ENCODE measurements at places on chromosomes 13 and 19.

GRCh38 chr19:50187937-50188336, 15.5 kb upstream of the MYH14 start:
- no peak for DNase-seq

DNA sequence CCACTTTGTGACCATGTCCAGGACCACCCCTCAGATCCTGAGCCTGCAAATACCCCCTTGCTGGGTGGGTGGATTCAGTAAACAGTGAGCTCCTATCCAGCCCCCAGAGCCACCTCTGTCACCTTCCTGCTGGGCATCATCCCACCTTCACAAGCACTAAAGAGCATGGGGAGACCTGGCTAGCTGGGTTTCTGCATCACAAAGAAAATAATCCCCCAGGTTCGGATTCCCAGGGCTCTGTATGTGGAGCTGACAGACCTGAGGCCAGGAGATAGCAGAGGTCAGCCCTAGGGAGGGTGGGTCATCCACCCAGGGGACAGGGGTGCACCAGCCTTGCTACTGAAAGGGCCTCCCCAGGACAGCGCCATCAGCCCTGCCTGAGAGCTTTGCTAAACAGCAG, 7.7 kb upstream of the CEACAM7 start:
- peak; percentile 64 for DNase-seq

DNA sequence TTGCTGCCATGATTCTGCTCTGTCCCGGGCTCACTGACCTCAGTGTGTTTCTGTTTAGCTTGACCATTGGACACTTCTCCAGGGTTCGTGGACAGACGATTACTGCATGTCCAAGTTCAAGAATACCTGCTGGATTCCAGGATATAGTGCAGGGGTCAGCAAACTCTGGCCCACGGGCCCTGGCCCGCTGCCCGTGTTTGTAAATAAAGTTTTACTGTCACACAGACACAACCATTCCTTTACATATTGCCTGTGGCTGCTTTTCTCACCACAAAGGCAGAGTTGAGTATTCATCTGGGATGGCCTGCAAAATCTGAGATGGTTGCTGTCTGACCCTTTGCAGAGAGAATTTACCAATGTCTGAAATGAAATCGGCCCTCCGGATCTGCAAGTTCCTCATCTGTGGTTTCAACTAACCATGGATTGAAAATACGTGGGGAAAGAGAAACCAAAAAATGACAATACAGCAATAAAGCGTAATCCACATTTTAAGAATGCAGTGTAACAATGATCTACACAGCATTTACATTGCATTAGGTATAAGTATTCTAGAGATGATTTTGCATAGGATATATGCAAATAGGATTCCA, 25.9 kb upstream of the F2RL3 start:
- DNase-seq = no peak

DNA sequence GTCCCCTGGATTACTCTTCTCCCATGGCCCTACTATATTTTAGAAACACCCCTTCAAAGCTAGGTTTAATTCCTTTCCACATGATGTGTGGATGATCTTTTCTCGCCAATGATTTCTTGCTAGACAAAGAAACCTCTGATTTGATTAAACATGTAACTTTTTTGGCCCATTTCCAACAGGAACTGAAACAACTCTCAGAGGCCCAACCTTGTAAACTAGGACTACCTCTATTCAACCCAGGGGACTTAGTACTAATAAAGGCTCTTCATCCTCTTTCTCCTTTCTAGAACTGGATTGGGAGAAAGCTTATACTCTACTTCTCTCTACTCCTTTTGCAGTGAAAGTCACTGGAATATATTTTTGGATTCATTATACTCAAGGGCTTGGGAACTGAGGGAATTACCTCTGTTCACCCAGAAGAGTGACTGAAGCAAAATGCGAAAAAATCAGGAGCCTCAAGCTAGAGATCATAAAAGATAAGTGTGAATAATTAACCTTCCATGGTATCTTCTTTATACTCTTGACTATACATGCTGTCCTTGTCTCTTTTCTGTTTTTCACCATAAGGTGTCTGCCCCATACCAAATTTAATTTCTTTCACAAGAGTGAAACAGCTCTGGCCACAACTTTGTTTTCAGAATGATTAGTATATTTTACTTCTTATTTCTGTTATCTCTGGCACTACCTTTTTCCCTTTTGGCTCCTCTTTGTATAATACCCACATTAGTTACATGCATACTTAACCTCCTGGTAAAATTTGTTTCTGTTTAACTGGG, 977.6 kb downstream of the SLITRK5 start:
- no peak for DNase-seq

DNA sequence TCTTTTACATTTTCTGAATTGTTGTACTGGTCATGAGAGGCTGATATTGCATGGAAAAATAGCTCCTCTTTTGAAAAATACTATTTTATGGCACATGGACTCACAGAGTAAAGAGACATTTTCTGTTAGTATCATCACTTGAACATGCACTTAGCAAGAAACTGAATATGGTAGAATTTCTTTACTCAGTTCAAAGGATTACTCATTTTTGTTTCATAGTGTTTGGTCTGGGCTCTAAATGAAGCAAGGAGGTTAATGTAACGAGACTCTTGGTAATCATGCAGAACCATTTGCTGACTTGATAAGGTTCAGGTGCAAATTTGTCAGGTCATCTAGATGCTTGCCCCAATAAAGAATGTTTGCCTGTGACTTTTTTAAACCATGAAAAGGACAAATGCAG, 63.2 kb downstream of the GPC6 start:
- no peak for DNase-seq

GRCh38 chr13:71115301-71115700, 751.7 kb downstream of the DACH1 start:
- no peak for DNase-seq

- DNase-seq = no peak
Measured at GRCh38 chr19:13058951-13059660, 43.6 kb downstream of the LYL1 start.

DNA sequence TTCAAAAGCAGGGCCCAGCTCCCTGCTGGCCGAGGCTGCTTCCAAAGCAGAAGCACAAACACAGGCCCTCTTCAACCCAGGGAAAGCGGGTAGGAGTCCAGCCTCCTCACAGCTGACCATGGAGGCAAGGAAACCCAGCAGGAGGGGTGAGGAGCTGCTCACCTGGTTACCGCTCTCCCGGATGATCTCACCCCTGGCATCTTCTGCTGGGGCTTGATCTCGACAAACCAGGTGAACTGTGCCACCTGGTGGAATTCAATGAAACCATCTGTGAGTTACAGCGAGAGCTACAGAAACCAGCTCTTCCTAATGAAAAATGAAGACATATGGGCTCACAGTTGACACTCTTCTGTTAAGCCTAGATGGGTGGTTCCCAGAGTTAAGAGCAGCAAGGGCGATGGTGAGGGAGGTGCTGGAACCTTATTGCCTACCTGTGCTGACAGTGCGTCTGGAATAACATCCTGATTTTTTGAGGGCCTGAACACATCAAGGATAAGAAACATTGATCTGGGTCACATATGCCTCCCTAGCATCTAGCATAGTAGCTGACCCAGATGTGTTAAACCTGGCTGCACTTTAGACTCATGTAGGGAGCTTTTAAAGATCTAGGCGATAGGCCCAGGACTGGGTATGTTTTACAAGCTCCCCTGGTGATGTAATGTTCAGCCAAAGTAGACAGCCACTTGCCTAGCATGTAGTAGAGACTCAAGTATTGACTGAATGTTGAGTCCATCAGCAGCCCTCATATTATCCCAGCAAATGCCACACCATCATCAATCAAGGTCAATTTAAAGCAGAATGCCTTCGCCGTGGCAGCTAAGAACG, 6.1 kb downstream of the DHRS12 start:
- no peak for DNase-seq

DNA sequence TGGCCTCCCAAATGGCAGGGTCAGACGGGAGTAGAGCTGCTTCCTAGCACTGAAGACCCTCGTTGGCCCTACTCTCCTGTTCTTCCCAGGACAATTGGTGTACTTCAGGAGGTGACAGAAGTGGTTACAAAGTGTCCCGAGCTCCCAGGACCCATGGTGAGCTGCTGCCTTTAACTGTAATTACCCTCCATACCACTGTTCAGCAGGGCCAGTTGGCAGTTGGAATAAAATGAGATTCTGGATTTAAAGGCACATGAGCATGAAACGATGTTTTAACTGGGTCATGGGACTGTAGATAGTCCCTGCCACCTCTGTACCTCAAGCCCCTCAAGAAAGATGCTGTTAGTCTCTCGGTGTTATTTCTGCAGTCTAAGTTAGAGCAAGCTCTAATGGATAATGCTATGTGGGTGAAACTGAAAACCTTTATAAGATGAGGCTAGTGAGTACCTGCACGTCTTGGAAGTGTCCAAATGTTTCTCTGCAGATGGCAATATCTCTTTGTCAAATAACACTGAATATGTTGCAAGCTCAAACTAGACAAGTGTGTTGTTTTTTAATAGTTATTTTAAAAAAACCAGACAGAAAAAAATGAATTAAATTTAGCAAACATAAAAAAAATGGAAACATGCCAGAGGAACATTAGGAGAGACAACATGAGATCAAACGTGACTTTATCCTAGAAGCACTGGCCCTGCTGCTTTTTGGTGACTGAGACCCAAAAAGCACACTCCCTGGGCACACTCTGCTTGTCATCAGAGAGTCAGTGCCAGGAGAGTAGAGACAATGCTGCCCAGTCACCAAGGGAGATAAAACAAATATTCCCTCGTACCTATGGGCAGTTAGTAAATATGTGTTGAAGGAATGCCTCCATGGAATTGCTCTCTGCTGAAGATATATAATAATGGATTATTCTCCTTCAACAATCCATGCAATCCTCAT, 266.3 kb downstream of the LMO7 start:
- DNase-seq = no peak

GRCh38 chr13:52130641-52131040, 1.8 kb upstream of the NEK5 start:
- no peak for DNase-seq

- peak; percentile 40 for DNase-seq
Measured at GRCh38 chr13:112684071-112684845, 5.6 kb upstream of the ATP11A start.

DNA sequence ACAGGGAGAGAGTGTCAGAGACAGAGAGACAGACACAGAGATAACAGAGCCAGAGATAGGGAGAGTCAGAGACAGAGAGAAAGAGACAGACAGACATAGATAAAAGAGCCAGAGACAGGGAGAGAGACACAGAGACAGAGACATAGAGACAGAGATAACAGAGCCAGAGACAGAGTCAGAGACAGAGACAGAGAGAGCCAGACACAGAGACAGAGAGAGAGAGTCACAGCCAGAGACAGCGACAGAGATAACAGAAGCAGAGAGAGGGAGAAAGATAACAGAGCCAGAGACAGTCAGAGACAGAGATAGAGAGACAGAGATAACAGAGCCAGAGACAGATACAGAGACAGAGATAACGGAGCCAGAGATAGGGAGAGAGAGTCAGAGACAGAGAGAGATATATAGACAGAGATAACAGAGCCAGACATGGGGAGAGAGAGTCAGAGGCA, 865 bp upstream of the TNFSF9 start:
- DNase-seq = no peak

DNA sequence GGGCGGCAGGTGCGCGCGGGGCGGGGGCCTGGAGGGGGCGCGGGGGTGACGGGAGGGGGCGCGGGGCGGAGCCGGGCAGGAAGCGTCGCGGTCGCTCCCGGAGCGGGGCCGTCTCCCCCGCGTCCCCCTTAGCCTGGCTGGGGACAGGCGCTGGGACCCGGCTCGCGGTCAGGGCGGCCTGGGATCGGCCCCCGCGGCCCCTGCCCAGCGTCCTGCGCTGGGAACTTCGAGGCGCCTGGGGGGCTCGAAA, 74.7 kb upstream of the MCF2L start:
- no peak for DNase-seq
